Left renal cortex interstitium (tissue), 4 donors: ENCODE measurements at places on chromosomes 7 and 10. TPM values are rescaled to one million over a fixed set of nuclear protein-coding genes. Genes with fewer than 3 reads are reported as not detected.

DNA sequence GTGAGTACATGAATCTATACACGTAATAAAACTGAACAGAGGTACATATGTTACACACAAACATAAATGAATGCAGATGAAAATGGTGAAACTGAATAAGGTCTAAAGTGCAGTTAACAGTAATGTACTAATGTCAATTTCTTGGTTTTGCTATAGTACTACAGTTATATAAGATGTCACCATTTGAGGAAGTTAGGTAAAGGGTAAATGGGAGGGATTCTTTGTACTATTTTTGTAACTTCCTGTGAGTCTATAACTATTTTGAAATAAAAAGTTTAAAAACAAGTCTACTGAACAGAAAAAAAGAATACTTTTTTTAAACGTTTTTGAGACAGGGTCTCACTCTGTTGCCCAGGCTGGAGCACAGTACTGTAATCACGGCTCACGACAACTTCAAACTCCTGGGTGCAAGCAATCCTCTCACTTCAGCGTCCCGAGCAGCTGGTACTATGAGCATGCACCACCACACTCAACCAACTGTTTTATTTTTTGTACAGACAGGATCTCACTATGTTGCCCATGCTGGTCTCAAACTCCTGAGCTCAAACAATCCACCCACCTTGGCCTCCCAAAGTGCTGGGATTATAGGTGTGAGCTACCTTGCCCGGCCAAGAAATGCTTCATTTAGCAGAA lies 71.5 kb downstream of the WAPL start:
- DNase-seq: no peak

DNA sequence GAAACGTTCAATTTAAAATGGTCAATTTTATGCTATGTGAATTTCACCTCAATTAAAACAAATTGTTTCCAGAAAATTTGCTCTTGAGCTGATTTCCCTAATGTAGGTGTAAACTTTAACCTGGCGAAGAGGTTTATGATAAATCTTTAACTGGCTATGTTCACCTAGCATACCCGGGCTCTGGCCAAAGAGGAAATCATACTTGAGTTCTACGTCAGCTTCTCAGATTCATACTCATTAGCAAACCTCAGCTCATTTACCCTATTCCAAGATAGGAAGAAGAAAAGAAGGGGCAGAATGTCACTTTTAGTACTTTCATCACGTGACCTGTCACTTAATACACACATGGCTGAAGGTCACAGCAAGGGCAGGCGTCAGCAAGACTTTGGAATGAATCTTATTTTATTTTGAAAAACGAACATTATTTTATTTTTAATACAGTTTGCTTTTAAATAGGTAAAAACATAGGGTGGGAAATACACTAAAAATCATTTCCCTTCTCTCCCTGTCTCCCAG lies 97.0 kb downstream of the ABLIM1 start:
- no peak for DNase-seq

- no peak for DNase-seq
These were observed 114.4 kb upstream of the AOAH start for GRCh38 chr7:36838616-36839225.

- DNase-seq: no peak
These were observed 26.0 kb downstream of the MKRN1 start for GRCh38 chr7:140453273-140453672.

GRCh38 chr7:74535951-74536356 lies 82.2 kb downstream of the GTF2IRD1 start:
- DNase-seq: no peak

DNA sequence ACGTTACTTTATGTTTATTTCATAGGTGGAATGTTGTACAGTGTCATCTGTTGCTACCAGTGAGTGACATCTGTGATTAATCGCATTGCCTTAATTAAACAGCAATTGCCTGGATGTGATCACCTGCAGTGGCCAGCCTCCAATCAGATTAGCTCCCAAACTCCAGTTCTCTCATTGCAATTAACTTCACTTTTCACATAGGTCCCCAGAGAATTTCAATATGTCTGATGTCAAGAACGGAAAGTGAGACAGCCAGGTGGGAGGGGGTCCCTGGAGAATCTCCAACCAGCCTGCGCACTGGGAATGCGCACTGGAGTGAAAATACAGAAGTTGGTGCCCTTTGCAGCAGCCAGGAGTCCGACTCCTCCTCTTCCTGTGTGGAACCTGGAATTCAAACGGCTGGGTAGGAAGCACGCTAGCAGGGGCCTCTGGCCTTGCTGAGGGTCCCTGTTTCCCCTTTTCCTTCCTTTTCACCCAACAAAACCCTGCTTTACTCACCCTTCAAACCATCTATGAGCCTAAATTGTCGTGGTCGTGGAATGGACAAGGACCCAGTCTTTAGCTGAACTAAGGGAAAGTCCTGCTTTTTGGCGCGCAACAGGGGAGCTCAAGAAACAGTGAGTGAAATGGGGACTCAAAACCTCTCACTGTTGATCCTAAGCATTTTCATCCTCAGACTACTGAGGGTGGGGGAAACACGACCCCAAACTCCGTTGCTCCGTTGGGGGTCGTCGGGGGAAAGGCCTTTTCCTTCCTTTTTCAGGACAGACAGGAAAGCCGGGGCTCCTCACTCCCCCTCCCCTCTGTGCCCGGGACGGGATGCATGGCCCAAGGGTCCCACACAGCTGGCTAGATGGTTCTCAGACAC lies 1355.5 kb upstream of the LRRTM3 start:
- peak; percentile 44 for DNase-seq

DNA sequence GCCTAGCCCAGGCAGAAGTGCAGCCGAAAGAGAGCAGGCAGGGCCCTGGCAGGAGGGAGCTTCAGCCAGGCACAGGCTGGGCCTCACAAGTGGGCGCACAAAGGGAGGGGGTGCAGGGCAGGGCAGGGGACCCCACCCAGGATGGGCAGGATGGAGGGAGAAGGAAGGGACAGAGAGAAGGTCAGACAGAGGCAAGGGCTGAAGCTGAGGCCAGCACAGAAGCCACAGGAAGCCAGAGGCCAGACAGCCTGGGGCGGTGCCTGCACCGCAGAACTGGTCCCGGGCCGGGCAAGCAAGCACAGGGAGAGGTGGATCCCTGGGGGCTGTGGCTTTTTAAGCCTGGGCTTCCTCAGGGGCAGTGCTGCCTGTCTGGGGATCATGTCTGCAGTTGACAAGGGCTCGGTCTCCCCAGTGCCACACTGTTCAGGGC lies 16.7 kb downstream of the NOS3 start:
- DNase-seq: no peak

GRCh38 chr7:24133691-24134090 lies 150.3 kb upstream of the NPY start:
- no peak for DNase-seq

GRCh38 chr7:107838816-107839565 lies 36.0 kb upstream of the SLC26A3 start:
- DNase-seq: no peak

- no peak for DNase-seq
These were observed 544.4 kb downstream of the DNAJB6 start for GRCh38 chr7:157881048-157881771.

DNA sequence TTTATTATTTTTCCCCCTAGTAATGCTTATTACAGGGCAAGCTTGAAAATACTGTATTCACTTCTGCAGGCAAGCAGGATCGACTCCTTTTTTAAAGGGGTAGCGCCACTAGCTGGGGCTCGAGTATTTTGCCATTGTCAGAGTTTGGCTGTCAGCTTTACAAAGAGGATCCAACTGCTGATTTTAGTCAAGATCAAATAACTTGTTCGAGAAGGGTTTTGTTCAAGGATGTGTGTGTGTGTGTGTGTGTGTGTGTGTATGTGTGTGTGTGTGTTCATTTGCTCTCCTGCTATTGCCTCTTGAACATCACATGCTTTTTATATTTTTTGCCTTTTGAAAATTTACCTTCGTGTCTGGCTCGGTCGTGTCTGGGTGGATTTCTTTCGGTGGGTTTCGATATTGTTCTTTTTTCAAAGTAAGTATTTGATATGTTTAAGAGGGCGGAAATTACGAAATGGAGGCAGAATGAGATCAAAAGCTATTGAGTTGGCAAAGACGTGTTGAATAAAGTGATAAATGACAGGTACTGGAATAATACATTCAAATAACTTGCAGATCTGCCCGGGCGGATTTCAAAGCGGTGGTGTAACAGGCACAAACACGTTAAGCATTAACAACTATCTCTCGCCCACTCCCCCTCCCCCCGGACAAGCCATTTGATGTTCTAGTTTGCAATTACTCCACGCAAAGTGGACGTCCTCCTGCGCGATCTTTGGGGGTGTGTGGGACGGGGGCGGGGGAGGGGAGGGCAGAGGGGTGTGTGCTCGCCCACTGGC lies 1.1 kb downstream of the ARID5B start:
- DNase-seq: no peak

- DNase-seq: no peak
These were observed 224.7 kb downstream of the GLRX3 start for GRCh38 chr10:130360826-130361311.

- no peak for DNase-seq
These were observed 46.2 kb upstream of the DLX6 start for GRCh38 chr7:96959135-96959534.

GRCh38 chr7:37007691-37008090 lies 283.4 kb upstream of the AOAH start:
- DNase-seq: no peak

DNA sequence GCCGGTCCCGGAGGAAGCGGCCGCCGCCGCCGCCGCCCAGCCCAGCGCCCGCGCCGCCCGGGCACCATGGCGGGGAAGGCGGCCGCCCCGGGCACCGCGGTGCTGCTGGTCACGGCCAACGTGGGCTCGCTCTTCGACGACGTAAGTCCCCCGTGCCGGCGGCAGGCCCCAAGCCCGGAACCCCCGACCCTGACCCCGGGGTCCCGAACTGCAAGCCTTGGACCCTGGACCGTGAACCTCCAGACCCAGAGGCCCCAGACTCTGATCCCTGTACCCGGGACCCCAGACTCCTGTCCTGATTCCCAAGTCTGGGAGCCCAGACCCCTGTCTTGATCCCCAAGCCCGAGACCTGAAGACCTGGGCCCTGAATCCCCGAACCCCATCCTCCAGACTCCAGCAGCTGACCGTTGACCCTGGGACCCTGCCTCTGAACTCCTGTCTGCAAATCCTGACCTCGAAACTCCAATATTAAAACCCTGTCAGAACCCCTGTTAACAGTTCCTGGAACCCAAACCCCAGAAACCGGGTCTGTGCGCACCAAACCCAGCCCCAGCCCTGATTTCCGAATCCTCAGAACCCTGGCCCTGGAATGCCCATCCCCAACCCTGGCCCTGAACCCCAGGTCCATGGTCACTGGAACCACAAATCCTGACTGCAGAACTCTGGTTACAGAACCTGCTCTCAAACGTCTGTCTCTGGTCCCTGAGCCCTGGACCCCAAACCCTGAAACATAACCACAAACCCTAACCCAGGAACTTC lies 623 bp downstream of the INPP5A start:
- DNase-seq: no peak

DNA sequence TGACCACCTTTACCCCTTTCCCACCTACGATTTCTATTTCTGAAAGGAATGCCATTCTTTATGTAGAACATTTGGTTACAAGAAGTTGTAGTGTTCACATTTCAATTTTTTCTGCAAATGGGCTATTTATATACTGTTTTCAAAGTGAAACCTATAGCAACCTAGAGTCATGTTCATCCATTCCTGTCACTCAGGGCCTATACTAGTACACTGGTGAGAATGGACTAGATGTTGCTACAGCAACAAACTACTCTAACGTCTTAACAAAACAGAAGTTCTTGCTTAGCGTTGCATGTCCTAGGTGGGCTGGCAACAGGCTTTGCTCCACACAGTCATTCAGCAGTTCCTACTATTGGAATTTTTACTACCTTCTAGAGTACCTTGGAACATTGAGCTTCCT lies 16.3 kb downstream of the CASD1 start:
- DNase-seq: no peak

DNA sequence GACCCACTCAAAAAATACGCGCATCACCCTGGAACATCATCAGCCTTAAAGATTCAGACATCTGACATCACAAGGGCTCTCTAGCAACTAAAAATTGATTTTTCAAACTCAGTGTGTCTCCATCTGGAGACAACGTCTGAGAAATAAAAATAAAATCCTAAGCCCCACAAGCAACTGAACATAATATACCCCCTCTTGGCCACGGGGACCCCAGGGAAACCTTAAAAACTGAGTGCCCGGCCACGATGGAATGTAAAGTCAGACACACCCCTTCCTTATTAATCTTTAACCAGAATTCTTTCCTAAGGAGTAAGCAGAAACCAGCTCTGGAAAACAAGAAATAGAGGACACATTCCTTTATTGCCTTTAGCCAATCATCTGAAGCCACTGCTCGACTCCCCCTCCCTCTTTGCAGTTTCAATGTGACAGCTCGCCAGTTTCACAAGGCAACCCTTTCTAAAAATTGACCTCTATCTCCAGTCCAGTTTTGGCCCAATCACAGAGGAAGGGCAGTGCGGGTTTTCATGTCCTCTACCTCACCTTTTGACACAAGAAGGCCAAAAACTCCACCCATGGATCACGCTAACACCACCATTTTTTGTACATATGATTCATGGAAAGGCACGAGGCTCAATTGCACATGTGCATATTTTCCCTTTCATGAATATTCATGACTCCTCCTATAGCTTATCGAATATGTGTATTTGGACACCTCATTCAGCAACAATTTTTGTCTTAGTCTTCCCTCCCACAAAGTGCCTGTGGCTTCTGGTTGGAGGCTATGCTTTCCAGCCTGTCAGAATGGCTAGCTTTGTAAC lies 24.2 kb downstream of the IFIT3 start:
- peak; percentile 69 for DNase-seq

DNA sequence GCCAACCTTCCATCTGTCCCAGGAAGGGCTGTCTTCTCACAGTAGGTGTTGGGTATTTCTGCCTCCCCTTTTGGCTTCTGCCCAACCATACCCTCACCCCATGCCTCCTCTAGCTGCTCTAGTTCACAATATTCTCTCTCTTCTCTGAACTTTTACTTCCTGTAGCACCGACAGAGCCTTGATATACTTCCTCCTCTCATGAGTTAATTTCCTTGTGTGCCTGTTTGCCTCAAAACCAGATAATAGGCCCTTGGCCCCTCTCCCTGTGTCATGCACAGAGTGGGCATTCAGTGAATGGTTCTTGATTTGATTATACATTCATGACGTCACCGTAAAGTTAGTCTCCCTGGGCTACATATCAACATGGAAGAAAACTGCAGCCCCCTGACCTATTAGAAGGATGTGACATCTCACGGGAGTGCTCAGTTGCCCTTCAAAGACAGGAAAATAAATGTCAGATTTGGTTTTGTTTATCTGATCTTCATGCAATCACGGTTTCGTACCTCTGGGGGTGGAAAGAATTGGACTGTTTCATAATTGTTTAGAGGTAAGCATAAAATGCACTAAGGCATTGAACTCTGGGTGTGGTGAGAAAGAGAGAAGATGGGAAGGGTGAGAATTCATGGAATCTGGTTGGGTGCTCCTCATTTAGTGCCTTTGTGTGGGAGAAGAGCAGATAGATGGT lies 127.7 kb downstream of the ITIH5 start:
- DNase-seq: no peak

GRCh38 chr10:118181021-118181420 lies 134.3 kb upstream of the RAB11FIP2 start:
- no peak for DNase-seq

- no peak for DNase-seq
These were observed 183.6 kb downstream of the TAX1BP1 start for GRCh38 chr7:27923642-27923980.

Gene BET1
- polyA plus RNA-seq: 38.3 TPM

Gene CDNF
- 4.1 TPM for polyA plus RNA-seq

Gene SPDYE6
- 10.2 TPM for polyA plus RNA-seq

Gene ITGA8
- 48.5 TPM for polyA plus RNA-seq

Gene TES
- polyA plus RNA-seq: 74.4 TPM

Gene EVX1
- polyA plus RNA-seq: 0.07 TPM

Gene SSBP1
- polyA plus RNA-seq: 119 TPM

Gene RELN
- polyA plus RNA-seq: 9.7 TPM

Gene ASB10
- polyA plus RNA-seq: not detected

Gene FAM237B
- polyA plus RNA-seq: 0.25 TPM

Gene ADCY1
- 4.7 TPM for polyA plus RNA-seq

Gene OR9A2
- not detected for polyA plus RNA-seq
